Skeletal muscle cell (primary cell): ENCODE measurements at places on chromosomes 12 and 14.
A peak's percentile ranks its signal among the peaks of the same experiment; 100 is the strongest.

DNA sequence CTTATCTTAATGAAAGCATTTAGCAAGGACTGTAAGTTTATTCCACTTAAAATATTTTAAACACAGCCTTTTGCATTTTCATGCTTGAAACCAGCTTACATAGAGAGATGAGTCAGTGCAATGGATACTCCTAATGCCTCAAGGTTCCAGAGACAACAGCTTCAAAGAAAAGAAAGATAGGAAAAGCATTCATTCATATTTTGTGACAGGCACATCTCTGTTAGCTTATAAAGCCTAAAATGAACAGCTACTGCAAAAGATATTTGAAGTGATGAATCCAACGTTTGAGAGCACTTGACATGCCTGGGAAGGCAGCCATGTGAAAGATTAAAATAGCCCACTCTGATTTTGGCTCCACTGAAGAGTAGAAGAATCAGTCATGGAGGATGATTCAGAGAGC is 814.5 kb downstream of the RPS29 start:
- no peak for DNase-seq

GRCh38 chr12:105212438-105212837 is 23.5 kb downstream of the APPL2 start:
- DNase-seq, result no peak

- DNase-seq, result no peak
Measured at GRCh38 chr14:72664651-72665050, 229.2 kb downstream of the DPF3 start.

DNA sequence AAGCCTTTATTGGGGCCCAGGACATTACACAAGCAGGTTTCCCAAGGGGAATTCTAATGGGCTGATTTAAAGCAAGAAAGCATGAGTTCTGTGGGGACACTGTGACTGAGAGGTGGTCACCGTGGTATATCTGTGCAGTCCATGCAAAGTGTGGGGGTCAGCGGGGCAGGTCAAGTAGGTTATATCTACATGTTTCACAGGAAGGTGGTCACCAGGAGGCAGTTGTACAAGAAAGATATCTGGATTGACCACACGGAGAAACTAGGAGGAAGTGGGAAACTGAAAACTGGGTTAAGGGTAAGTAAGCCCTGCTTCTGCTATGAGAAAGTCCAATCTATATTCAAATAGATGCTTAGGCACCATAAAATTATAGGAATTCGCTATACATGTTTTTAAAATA is 77.8 kb upstream of the CNOT2 start:
- no peak for DNase-seq

- no peak for DNase-seq
Measured at GRCh38 chr14:105945896-105946295, 419.5 kb downstream of the TMEM121 start.

- DNase-seq, result no peak
Measured at GRCh38 chr14:71438684-71439083, 493.5 kb upstream of the RGS6 start.

GRCh38 chr12:107558816-107559382 is 126.7 kb upstream of the PWP1 start:
- no peak for DNase-seq

- DNase-seq, result peak; percentile 96
Measured at GRCh38 chr12:52280796-52281560, 6.5 kb downstream of the KRT86 start.

GRCh38 chr14:77092676-77093075 is 5.4 kb upstream of the CIPC start:
- DNase-seq, result no peak

DNA sequence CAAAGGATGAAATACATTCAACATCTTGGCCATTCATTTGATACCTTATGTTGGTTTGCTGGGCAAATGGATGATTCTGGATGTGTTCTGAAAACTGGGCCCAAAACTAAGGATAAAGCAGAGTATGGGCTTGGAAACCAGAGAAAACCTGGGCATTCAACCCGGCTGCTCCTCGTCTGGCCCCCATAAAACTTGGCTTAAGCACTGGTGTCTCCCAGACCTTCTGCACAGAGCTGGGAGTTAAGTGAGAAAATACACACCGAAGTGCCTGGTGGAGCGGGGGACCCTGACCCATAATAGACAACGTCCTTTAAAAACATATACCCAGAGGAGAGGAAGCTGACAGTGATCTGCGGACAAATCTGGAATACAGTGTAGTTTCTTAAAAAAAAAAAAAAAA is 112.5 kb downstream of the FOXN3 start:
- no peak for DNase-seq

DNA sequence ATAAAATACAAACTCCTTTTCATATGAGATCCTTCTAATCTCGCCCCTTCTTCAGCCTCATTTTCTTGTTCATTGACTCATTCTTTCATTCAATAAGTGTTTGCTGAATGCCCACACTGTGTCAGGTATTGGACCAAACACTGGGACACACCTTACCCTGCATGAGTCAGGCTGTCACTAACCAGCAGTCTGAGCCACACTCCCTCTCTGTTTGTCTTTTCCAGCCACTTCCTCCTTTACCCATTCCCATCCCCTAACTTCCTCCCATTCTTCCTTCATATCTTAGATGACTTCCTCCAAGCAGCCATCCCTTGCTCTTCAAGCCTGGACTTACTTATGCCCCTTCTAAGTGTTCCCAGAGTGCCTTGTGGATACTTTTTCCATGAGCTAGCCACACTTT is 27.0 kb upstream of the HIF1A start:
- DNase-seq, result no peak

GRCh38 chr12:68119724-68120211 is 39.8 kb downstream of the IFNG start:
- DNase-seq, result no peak

DNA sequence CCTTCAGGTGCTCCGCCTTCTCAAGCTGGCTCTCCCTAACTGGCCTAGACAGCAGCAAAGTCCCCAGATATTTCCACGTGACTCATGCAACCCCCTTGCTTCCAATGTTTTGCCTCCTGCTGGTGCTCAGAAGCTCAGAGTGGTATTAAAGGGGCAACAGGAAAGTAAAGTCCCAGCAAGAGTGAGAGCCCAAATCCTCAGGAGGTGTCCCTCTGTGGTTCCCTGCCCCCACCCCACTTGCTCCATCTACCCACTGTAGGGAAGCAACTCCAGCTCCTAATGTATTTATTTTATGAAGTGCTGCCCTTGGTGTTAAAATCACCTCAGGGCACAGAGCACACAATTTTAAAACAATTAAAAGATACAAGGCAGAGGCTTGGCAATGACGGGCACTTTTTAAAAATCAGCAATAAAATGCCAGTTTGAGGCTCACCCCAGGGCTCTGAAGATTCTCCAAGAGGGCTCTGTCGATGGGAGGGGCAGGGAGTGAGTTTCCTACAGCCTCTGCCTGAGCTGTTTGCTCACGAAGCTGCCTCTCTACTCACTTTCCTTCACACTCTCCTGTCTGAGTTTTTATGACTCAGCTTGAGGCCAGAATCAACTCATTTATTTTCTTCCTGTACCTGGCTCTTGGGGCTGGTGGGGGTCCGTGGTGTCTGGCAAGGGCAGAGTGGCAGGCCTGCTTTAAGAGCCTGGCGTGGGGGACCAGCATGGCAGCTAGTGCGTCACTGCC is 81.9 kb upstream of the MAX start:
- no peak for DNase-seq

DNA sequence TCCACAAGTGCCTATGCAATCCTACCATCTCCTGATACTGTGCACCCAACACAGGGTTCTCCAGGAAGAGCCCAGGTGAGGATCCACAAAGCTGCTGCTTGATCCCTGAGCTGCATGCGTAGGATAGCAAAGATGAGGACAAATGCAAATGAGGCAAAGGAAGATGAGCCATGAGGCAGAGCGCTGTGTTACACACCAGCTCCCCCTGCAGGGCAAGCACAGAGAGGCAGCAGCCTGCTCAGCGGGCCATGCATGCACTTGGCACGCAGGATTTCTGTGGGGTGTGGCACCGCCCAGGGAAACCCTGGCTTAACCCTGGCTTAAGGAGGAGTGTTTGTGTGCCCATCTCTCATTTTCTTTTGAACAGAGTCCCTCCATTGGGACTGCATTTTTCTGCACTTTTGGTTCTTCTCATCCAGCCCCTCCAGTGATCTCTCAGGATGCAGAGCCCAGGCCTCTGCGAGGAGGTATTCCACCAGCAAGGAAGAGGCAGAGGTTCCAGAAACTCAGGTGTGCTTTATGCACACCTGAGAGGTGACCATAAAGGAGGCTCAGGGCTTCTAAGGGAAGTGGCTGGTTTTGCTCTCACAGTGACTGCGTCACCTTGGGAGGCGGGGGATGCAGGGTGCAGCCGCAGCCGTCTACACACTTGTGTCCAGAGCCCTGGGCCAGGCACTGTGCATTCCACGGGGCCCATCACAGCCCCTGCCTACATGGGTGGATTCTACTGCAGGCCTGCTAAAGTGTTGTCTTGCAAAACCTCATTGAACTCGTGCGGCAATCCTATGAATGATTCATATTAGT is 973.3 kb upstream of the TMEM132C start:
- peak; percentile 34 for DNase-seq

DNA sequence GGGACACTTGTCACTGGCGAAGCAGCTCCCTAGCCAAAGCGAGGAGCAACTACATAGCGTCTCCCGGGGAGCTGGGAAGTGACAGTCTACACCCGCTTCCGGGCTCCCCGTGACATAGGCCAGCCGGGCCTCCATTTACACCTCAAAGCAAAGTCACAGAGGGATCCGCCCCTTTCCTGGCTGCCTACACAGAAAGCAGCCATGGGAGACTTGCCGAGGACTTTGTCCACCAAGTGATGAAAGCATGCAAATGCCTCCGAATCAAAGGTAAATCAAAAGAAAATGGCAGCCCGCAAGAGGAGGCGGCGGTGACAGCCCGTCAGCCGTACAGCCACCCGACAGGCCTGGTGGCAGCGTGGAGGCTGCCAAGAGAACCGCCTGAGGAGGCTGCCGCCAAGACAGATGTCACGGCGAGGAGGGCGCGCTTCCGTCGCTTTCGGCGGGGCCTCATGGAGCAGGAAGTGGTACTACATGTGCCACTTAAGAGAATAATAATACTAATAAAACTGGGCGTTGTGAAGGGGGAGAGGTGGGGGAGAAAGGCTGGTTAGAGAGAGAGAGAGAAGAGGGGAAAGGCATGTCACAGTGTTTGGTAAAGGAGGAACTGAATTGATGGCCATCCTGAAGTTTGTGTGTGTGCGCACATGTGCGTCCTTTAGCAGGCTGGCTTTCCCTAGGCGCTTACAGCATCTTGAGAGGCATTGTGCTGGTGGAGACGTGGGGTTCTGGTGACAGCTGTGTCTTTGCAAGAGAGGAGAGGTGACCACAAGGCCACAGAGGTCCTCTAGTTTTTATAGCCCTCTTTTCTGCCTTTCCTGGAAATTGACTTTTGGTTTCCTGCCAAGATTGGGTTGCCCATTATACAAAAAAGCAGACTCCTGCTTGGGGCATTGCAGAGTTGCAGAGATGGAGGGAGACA is 661.7 kb downstream of the VRK1 start:
- DNase-seq, result no peak

DNA sequence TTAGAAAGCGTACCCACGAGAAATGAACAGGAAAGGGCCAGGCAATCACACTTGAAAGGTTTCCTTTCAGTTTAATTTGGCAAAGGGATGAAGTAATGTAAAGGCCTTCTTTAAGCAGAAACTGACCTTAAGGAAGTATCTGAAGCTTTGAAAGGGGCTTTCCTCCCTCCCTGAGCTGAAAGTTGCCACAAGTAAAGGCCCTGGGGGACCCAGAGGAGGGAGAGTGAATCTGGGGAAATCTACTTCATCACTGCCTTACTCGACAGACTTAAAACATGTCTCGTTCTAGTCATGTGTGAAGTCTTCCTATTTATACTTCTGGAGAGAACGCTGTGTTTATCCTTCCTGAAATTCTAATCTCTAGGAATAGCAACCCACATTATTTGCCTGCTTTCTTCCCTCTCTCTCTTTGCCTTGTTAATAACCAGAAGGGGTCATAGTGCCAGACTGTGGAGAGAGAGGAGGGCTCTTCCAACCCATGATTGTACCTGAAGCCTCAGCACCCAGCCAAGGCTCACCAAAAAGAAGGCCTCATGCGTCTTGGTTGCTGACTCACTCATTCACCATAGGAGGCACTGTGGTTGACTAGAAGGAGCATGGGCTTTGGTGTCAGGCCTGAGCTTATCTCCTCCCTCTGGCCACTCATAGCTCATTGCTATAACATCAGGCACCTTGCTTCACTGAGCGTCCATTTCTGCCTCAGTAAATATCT is 10.2 kb upstream of the GPX2 start:
- DNase-seq, result no peak

- DNase-seq, result no peak
Measured at GRCh38 chr14:22384167-22384549, 204.9 kb downstream of the DAD1 start.

- DNase-seq, result no peak
Measured at GRCh38 chr14:94464290-94464689, 11.7 kb upstream of the SERPINA11 start.

GRCh38 chr12:57011438-57012424 is 4.6 kb downstream of the TAC3 start:
- DNase-seq, result no peak
